SHP77 (cell line): ENCODE measurements at places on chromosomes 1 and 21.
A peak's percentile ranks its signal among the peaks of the same experiment; 100 is the strongest.

GRCh38 chr1:85297855-85298629 lies 21.6 kb upstream of the BCL10 start:
- DNase-seq, result no peak

DNA sequence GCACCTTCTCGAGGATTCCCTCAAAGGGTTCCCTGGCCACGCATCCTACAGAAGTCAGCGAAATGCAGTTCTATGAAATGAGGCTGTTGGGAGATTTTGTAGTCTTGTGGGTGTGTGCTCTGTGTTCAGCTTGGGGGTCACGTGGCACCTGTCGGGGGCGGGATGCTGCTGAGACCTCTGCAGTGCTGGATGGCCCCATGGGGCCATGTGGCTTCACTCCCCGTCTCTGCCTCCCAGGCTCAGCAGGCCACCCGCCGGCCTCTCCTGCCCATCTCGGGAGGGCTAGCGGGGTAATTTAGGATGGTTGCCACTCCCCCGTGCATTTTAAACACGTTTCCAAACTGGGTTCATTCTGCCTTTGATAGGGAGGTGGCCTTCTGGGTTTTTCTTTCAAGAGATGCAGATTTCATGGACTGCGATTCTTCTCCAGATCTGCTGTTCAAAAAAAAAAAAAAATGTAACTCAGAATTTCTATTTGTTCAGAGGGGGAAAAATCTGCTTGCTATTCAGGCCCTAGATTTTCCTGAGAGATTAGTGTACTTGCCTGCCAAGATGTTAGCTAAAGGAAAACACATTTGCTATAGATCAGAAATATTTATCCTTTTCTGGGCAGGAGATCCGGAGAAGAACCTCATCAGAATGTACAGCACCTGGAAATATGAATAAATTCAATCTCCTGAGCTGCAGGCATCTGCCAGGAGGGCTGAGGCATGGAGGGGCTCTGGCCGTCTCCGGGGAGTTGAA lies 277.2 kb upstream of the VAMP3 start:
- DNase-seq, result no peak

DNA sequence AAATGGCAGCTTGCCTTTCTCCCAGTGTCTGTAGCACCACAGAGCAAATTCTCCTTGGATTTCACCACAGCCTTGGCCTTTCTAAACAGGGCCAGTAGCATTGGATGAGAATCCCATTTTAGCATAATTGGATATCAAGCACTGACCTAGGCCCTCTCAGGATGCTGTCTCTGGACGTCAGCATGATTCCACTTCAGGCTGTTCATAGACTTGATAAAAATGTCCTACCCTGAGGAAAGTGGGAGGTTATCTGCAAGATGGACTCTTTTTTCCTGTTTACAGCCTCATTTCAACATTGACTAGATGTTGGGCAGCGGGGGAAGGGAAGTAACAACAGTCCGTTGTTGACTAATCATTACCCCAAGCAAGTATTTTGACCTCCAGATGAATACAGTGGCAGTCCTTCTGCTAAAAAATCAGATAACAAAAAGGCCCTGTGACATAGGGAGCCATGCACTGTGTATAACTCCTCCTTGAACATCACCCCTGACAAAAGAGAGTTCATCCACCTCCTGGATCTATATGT lies 5.2 kb downstream of the NPL start:
- no peak for DNase-seq

- DNase-seq, result no peak
These were observed 94.6 kb downstream of the KCNJ15 start for GRCh38 chr21:38351176-38351959.

- no peak for DNase-seq
These were observed 10.6 kb upstream of the PRDM16 start for GRCh38 chr1:3058263-3059030.

DNA sequence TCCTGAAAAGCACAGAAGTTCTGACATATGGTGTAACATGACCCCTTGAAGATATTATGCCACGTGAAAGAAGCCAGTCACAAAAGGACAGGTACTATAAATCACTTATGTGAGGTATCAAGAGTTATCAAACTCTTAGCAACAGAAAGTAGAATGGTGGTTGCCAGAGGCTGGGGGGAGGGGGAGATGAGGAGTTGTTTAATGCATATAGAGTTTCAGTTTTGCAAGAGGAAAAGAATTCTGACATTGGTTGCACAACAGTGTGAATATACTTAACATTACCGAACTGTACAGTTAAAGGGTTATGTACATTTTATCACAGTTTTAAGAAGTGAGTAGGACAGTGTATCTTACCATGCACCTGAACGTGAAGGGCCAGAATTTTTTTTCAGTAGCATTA lies 80.0 kb downstream of the USP25 start:
- no peak for DNase-seq

GRCh38 chr1:51218570-51218969 lies 17.5 kb upstream of the RNF11 start:
- DNase-seq, result no peak

GRCh38 chr1:61992257-61992656 lies 202.4 kb upstream of the L1TD1 start:
- no peak for DNase-seq

DNA sequence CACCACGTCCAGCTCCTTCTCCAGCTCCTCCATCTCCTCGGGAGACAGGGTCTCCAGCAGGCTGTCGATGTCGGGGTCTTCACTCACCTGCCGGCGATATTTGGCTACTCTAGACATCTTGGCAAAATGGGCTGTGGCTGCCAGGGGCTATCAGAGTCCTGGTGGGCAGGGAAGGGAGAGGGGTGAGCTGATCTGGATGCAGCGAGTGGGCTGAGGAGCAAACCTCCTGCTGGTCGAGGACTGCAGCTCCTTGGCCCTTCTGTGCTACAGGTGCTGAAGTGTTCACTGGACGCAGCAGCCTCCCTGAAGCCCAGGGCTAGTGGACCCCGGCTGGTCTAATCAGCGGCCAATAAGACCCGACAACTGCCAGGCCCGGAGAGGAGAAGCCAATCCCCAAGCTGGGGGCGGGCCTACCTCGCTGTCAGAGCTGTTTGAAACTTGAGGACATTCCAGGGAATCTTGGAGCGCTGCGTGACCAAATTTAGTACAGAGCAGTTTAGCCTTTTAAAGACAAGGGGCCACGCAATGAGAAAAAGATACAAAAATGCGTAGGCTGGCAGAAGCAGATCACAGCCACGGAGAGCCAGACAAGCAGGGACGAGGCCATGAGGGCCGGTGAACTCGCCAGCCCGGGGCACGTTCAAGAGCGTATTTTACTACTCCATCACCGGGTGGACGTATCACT lies at the start of gene LMOD1:
TSS of gene LMOD1 (minus strand) at position 325 of the 685 bp plus-strand sequence. CDS start at position 117, 208 bp downstream.
- peak; percentile 40 for DNase-seq

- peak; percentile 67 for DNase-seq
These were observed 9.8 kb downstream of the RAP1GAP start for GRCh38 chr1:21659099-21659923.
